Kidney tubule cell (primary cell): ENCODE measurements at places on chromosomes 16 and 17.

DNA sequence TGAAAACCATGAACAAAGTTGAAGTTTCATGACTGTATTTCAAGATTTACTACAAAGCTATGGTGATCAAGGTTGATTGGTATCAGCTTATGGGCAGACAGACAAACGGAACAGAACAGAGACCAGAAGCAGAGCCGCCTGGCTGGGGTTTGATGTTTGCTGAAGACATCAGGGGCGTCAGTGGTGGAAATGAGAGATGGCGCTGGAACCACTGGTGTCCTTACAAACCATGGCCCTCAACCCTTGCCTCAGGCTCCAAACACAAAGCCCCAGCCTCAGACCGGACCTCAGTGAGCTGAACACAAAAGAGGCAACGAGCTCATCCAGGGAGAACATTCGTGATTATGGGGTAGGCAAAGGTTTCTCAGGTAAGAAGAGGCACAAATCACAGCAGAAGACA is 113.0 kb upstream of the METRNL start:
- no peak for DNase-seq

- DNase-seq, result peak; percentile 96
Measured at GRCh38 chr17:67528751-67529436, 151.8 kb downstream of the PITPNC1 start.

DNA sequence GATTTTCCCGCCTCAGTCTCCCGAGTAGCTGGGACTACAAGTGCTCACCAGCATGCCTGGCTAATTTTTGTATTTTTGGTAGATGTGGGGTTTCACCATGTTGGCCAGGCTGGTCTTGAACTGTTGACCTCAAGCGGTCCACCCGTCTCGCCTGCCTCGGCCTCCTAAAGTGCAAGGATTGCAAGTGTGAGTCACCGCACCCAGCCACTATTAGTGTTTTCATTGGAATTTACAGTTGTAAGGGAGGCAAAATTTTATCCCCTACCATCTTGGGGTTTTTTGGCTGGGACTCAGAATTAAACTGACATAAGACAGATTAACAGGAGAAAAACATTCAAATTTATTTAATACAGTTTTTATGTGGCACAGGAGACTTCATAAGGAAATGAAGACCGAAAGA is 12.3 kb upstream of the MYCBPAP start:
- DNase-seq, result no peak

DNA sequence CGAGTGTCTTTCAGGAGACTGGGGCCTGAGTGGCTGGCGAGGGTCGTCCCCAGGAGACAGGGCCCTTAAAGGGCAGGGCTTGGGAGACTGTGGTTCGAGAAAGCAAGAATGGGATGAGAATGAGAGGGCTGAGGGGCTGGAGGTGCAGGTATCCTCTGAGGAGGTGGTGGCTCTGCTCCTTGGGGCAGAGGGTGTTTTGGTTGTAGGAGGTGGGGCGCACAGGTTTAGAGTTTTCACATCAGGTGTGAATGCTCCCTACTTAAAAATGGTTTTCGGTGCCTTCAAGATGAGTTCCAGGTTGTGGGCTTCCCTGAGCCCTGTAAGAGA is 430 bp downstream of the BCAS3 start:
- DNase-seq, result peak; percentile 8

GRCh38 chr17:63991611-63992010 is 6.5 kb upstream of the PRR29 start:
- no peak for DNase-seq

GRCh38 chr17:76270127-76270592 is 5.0 kb downstream of the UBALD2 start:
- no peak for DNase-seq

DNA sequence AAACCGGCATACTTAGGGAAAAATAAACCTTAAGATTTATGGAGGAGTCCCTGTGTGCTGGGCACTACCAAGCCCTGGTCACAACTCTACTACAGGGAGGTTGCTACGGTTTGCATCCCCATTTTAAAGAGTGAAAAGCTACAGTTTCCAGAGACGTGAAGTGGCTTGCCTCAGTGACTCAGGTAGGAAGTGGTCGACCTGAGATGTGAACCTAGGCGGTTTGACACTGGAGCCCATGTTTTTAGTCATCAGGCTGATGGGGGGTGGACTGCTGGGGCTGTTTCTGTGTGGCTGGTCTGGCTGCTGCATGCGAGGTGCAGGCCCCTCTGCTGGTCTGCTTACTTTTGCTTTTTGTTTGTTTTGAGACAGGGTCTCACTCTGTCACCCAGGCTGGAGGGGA is 6.6 kb downstream of the COX6A2 start:
- DNase-seq, result no peak

GRCh38 chr17:45172541-45173286 is 11.0 kb downstream of the HEXIM2 start:
- DNase-seq, result peak; percentile 99

- DNase-seq, result no peak
Measured at GRCh38 chr17:7190276-7190917, 11.2 kb upstream of the ASGR1 start.

GRCh38 chr17:10197362-10197720 is 1.1 kb downstream of the GAS7 start:
- no peak for DNase-seq

GRCh38 chr16:6633456-6633855 is 699.2 kb upstream of the RBFOX1 start:
- no peak for DNase-seq

DNA sequence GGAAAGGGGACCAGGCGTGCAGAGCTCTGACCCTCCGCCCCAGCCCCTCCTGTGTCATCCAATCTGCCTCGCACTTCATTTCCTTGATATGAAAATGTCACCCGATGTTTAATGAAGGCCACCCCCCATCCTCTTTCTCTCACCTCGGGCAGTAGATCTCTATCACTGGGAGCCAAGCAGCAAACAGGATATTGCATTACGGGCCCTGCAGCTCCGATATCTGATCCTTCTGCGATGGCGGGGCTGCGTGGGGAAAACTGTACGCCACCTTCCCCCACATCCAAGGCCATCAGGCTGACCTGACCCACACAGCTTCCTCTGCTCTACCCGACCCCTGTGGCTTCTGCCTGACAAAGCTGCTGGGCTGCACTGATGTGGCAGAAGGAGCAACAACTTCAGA is 74.9 kb downstream of the DYNLRB2 start:
- DNase-seq, result no peak

DNA sequence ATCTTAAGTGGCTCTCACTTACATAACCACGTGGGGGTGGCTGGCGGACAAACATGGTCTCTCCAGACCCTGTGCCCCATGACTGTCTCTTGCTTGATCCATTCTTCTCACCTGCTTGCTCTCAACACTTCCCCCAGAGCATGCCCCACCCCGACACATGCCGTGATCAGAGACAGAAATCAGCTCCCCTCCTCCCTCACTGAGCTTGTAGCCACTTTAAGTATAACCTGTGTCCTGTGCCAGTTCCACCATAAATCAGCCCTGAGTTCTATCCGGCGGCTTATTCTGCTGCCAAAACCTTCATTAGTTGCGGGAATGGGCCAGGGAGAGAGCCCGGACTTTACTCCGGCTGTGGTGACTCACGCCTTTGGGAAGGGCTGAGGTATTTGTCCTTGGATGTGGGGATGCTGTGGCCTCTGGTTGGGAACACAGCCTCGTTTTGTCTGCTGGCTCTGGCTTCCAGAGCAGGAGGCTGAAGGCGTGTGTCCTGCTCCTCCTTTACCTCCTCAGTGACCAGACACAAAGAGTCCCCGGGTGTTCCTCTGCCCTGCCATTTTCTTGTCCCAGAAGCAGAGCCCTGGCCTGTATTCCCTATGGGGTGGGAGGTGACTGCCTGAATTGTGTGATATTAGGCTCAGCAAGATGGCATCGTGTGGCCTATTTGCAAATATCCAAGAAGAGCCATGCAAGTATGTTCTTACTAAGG is 21.1 kb downstream of the ANKRD40 start:
- peak; percentile 87 for DNase-seq

- no peak for DNase-seq
Measured at GRCh38 chr17:9414471-9414870, 161.1 kb downstream of the STX8 start.

- peak; percentile 39 for DNase-seq
Measured at GRCh38 chr17:66995944-66996343, 31.4 kb downstream of the CACNG4 start.

DNA sequence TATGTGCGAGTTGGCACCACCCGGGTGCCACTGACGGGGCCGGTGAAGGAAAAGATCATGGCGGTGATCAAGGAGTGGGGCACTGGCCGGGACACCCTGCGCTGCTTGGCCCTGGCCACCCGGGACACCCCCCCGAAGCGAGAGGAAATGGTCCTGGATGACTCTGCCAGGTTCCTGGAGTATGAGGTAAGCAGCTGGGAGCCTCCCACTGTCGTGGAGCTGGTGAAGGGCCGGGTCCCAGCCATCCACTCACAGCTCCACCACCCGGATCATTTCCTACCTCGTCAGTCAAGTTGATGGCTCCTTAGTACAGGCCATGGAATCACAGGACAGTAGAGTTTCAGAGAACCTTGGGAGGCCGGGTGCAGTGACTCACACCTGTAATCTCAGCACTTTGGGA is 20.0 kb downstream of the ATP2A1 start:
- DNase-seq, result peak; percentile 64

DNA sequence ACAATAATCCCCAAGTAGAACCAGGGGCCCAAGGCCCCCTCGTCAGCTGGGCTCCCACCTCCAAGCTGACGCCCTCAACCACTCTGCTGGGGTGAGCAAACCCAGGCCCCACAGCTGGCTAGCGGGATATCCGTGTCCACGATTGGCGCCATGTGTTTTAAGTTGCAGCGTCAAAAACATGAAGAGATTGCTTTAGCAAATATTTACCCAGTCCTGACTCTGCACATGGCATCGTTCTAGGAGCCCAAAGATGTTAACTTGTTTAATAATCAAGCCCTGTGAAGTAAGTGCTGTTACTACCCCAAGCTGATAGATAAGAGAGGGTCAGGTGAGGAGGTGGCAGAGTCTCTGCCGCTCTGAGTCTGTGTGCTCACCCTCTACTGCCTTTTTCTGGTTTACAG is 344 bp upstream of the SEPTIN12 start:
- no peak for DNase-seq
